ENCODE measurements at places on chromosomes 7 and 10.

GRCh38 chr10:34260904-34261303 is 554.2 kb downstream of the PARD3 start:
- no peak for DNase-seq

GRCh38 chr7:101453617-101454016 is 90.9 kb downstream of the COL26A1 start:
- DNase-seq = no peak

GRCh38 chr10:121608469-121609190 is 10.4 kb upstream of the FGFR2 start:
- DNase-seq = no peak

GRCh38 chr10:129531195-129531968 is 64.3 kb downstream of the MGMT start:
- DNase-seq = peak; percentile 52

DNA sequence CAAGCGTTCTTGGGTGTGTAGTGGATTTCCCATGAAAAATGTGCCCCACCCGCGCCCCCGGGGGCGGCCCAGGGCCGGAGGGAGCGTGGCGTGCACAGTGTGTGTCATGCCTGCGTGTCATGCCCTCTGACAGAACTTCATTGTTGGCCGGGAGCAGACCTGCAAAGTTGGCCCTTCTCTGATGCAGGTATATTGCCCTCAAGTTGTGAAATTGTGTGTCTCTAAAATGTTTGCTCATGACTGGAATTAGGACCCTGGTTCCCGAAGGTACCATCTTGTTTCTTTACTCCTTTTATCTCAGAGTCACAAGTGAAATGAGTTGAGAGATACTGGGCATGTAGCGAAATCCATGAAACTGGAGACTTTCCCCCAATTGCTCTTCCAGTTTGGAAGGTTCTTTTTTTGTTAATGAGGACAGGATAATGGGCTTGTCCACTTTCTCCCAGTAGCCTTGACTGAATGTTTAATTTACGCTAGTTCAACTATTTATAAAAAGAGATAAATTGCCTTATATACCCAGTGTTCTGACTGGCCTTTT is 26.2 kb downstream of the ADK start:
- no peak for DNase-seq

DNA sequence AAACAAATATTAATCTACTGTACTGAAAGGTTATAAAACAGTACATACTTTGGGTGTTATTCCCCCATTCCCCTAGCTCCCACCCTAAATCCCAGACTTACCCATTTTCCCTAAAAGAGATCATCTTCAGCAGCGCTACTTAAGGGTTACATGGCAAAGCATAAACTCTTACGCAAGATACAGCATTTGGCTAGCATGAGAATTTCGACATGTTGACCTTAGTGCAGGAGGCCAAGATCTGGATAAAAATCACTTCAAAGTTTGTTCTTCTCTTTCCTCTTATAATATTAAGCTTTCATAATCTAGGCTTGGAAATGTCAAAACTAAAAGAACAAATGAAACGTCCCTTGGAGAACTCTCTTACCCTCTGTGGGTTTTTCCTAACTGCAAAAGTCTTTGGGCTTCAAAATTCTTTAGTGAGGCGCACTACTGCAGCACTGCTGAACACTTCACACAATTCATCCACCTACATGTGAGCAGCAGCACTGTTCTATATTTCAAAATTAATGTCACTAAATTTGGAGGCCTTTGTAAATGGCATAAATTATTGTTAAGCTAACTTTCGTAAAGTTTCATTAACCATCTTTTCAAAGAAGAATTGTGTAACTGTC is 59.5 kb upstream of the PDLIM1 start:
- DNase-seq = no peak

- DNase-seq = peak; percentile 52
These were observed 13.1 kb upstream of the CUX1 start for GRCh38 chr7:101804088-101804963.

- DNase-seq = no peak
These were observed 108.4 kb downstream of the MKI67 start for GRCh38 chr10:128017822-128018221.

- no peak for DNase-seq
These were observed 6.1 kb upstream of the NCAPG2 start for GRCh38 chr7:158710651-158711102.

DNA sequence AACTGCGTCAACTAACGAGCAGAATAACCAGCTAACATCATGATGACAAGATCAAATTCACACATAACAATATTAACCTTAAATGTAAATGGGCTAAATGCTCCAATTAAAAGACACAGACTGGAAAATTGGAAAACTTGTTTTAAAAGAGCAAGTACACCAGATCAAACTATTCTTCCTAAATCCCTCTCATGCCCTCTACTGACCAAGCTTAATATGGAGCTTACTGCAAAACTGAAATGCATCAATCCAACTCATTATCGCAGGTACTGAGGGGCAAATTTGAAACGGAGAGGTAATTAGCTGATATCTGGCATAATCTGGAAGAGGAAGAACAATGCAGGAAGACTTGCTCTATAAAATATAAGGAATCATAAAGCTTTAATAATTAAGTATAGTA is 1223.8 kb downstream of the NXPH1 start:
- DNase-seq = no peak

DNA sequence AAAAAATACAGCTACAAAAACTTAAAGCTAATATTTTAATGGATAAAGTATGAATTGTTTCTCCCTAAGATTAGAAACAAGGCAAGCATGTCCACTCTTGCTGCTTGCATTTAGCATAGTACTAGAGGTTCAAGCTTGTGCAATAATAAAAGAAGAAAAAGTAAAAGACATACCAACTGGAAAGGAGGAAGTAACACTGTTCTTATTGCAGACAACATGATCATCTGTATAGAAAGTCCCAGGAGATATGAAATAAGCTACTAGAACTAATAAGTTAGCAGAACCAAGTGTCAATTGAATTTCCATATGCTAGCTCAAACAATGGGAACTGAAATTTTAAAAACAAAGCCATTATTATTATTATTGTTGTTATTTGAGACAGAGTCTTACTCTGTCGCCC is 20.0 kb upstream of the RABGEF1 start:
- no peak for DNase-seq

DNA sequence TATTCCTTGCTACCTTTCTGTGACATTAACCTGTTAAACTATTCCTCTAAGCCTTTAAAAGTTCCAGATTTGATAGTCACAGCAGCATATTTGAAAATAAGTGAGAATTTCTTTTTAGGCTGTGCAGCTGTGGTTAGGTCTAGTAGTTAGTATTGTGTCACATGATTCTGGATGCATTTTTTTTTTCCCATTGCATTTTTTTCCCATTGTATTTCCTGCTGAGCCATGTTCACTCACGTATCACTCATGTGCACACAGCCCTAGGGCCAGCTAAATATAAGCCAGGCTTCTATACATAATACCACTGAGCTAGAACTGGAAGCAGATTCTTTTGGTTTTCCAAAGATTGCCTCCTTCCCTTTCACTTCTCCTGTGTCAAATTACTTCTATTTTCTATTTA is 37.4 kb downstream of the DNAJC9 start:
- no peak for DNase-seq

GRCh38 chr10:60569681-60570080 is 180.0 kb upstream of the ANK3 start:
- no peak for DNase-seq

- no peak for DNase-seq
These were observed 31.4 kb downstream of the PARP12 start for GRCh38 chr7:140031364-140031763.

DNA sequence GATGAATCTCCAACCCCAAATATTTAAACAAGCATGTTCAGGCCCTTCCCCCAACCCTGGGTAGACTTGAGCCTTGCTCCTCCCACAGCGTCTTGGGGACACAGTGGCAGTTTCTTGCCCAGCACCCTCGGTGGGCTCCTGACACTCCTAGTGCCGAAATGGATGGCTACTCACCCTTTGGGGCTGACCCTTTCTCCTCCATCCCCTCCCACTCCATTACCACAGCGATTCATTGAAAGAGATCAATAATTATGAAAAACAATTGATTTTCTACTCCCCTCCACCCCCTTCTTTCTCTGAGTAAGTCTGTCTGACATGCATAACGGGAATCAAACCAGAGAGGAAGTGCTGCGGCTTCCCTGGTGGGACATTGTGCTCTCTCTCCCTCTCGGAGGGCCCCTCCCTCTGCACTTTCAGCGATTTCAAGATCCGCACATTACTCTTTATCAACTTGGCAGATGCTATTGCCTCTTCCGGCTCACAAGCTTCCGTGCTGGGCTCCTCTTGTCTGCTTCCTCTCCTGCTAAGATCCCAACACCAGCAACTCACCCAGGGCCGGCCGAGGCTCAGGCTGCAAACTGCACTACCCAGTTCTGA is 79.0 kb upstream of the PLXNA4 start:
- no peak for DNase-seq

DNA sequence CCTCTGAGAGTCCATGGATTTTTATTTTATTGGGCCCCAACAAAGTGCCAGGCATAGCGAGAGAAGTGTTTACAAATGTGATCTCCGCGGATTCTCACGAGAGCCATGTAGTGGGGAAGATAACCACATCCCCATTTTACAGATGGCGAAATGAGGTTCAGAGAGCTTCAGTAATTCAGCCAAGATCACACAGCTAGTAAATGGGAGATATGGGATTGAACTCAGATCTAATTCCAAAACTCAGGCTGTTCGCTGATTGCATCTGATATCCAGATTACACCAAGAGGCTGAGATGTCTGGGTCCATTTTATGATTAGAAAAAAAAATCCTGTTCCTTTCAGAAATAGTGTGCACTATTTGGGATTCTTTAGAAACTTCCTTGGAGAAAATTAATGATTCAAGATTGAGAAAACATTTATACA is 1.3 kb downstream of the FAS start:
- DNase-seq = no peak

DNA sequence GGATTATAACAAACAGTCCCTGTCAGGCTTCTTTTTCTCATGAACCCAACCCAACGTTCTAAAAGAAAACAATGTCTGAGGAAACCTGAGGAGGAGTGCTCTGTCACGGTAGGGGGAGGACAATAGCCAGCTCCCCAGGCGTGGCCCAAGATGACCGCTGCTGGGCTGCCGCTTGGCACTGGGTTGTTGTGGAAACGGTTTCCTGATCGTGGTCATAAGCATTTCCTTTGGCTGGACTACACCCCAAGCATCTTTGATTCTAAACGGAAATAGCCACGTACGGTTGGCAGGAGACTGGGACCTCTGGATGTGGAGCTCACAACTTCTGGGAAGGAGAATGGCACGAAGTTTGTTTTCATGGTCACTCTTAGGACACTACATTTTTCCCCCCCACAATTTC is 30.4 kb upstream of the DMBT1 start:
- no peak for DNase-seq

DNA sequence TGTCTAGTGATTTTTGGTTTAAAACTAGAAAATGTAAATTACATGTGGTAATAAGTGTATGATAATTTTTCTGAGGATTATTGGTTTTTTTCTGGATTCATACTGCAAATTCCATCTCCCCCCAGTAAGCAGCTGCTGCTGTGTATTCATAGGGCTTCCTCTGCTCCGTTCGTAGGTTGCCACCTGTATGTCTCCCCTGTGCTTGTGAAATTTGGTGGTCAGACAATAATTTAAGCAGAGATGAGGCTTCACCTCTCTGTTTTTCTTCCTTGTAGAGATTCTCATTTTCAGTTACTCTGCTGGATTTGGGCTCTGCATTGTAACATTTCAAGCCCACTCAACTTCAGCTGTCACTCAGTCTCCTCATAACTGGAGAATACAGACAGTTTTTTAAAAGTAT is 50.9 kb downstream of the FOXI2 start:
- no peak for DNase-seq

DNA sequence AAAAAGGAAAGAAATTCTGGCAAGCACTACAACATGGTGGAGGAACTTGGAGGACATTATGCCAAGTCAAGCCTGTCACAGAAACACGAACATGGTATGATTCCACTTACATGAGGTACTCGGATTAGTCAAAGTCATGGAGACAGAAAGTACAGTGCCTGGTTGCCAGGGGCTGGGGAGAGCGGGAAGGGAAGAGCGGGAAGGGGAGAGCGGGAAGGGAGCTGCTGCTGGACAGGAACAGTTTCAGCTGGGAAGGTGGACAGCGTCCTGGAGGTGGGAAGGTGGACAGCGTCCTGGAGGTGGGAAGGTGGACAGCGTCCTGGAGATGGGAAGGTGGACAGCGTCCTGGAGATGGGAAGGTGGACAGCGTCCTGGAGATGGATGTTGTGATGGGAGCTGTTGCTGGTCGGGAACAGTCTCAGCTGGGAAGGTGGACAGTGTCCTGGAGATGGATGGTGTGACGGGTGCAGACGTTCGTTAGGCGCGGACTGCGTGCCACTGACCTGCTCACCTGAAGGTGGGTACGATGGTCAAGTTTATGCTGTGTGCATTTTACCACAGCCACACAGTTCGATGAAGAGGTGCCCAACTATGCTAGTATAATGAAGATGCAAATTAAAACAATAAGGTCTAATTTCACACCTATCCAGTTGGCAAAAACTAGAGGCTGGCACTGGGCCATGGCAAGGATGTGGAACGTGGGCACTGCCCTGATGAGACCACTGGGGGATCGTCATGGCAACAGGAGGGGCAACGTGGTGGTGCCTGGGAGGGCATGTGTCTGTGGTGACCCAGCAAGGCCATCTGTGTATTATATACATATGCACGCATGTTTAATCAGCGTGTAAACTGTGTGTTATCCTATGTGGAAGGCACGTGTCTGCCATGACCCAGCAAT is 103.8 kb downstream of the NKX6-2 start:
- DNase-seq = no peak

DNA sequence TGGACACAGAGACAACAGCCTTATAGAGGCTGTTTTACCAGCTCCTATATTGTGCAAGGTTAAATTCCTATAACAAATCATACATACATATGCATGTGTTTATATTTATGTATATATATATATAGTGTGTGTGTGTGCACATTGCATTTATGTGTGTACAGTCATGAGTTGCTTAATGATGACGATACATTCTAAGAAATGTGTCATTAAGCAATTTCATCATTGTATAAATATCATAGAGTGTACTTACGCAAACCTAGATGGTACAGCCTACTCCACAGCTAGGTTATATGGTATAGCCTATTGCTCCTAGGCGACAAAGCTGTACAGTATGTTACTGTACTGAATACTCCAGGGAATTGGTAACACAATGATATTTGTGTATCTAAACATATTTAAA is 30.1 kb upstream of the TNKS2 start:
- no peak for DNase-seq

- no peak for DNase-seq
These were observed 445.4 kb downstream of the GATA3 start for GRCh38 chr10:8499752-8500390.

DNA sequence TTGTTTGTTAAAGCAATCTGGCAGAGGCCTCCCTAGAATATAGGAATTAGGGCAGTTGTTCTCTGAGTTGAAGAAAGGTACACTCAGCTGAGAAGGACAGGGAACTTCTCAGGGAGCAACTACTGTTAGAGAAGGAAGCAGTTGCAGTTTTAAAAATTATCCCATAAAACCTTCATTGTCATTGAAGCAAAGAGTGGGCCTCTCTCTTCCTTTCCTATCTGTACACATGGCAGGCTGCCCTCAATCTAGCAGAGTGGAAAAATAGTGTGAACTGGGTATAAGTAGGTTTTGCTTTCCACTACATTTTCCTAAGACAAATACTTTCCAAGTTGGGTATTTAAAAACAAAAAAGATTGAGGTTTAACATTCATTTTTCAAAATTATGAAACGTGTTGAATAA is 236.7 kb upstream of the KLF14 start:
- no peak for DNase-seq

- no peak for DNase-seq
These were observed 4.2 kb downstream of the PRKRIP1 start for GRCh38 chr7:102400360-102400759.

Data from iPS DF 19.7 (cell line).